Stimulated activated CD8-positive, alpha-beta memory T cell treated with anti-CD3 and anti-CD28 coated beads, Interleukin-15, amount 100 ng/mL, for 4 hours (primary cell): ENCODE measurements at places on chromosomes 3 and 15.

DNA sequence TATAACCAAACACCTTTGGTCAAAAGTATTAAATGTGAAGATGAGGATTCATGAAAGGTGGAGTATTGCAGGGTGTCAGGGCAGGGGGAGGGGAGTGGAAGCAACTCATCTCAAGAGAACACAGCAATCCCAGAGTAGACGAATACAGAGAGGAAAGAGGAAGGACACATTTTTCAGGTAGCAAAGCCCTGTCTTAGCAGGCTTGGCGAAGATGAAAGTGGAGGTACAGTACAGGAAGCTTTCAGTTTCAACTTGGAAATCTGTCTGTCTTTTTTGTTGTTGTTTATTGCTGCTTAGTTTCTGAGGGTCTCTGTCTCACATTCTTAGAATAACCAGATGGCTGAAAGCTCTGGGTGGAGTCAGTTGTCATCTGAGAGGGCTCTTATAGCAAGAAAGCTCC lies 80.8 kb upstream of the GPR149 start:
- no peak for DNase-seq

DNA sequence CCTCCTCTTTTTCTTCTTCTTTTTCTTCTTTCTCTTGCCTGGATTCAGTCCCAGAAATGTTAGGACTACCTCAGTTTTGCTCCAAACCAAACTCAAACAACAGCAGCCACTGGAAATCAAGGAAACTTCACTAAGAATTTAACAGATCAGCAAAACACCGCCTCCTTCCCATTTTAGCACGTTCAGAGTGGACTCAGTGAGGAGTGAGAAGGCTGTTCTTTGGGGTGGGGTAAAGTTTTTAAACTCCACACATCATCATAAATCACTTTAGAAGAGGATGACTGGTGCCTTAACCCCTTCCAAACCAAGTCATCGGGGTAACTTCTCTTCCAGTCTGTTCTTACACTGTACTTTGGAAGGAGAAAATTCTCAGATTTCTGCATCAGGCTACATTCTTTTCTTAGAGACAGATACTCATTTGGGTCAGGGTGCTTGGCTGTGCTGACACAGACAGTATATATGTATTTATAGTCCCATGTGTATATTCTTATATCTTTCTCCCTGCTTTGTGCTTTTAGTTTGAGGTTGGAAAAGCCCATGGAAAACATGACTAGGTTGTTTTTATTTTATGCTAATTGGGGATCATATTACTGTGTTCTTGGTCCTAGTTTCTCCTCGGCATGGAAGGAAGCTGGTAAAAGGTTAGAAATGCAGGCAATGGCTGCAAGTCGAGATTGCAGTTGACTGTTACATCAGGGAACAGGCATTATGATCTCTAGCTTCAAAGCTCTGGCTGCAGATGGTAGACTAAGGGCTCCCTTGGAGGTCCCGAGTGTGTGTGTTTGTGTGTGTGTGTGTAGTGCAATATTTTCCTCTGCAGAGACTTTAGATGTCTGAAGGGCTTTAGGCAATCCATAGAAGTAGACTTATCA lies at the start of gene CCDC80:
Gene CCDC80 (minus strand): TSS at position 214 of the 872 bp plus-strand sequence. CDS start 1,238 bp downstream, outside the sequence.
- DNase-seq, result no peak

- no peak for DNase-seq
Observed at GRCh38 chr15:95091444-95091843, 860.1 kb downstream of the MCTP2 start.

GRCh38 chr15:72397796-72398588 lies at the start of gene TMEM202:
TSS of gene TMEM202 (plus strand) at chr15:72398305. CDS start at chr15:72398327, 22 bp downstream.
- DNase-seq, result no peak

- no peak for DNase-seq
Observed at GRCh38 chr3:25711090-25711489, 46.4 kb upstream of the TOP2B start.

- DNase-seq, result no peak
Observed at GRCh38 chr15:85044251-85044853, 62.7 kb downstream of the PDE8A start.

DNA sequence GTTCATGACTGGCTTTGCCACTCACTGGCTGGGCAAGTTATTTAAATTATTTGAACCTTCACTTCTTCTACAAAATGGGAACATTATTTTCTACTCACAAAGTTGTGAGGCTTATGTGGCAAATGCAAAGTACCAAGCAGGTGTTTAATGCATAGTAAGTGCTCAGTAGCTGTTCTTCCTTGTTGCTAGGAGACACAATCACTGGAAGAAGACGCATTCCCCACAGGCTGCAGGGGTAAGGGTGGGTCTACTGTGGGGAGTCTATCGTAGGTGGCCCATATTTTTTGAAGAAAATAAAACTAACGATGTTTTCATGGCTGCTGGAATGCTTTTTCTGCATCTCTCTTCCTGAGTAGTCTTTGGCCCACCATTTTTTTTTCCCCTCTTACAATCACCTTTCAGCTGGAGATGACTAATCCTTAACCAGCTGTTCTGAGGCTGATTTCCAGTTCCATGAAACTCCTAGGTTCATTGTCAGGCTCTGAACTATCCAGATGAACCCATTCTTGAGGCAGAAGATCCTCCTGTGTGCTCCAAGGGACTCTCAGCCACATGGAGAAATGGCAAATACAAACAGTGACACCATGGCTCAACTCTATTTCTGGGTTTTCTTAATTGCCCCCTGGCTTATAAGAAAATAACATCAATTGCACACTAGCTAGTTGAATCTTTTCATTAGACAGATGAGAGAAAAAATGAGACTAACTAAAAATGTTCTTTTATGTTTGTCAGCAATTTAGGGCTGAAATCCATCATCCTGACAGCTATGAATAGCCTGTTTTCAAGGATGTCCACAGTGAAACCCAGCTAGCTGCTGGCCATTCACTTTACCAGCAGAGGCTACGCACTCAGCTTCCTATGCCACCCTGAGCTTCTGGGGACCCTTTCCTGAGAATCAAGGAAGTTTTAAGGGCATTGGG lies 108.3 kb upstream of the ETV5 start:
- no peak for DNase-seq

GRCh38 chr3:41652931-41653330 lies 309.0 kb downstream of the ULK4 start:
- no peak for DNase-seq

DNA sequence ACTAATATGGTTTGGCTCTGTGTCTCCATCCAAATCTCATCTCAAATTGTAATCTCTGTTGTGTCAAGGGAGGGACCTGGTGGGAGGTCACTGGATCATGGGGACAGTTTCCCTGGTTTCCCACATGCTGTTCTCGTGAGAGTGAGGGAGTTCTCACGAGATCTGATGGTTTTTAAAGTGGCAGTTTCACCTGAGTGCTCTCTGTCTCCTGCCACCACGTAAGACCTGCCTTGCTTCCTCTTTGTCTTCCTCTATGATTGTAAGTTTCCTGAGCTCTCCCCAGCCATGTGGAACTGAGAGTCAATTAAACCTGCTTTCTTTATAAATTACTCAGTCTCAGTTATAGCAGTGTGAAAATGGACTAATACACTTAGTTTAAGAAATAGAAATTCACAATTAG lies 228.9 kb downstream of the CD47 start:
- DNase-seq, result no peak

DNA sequence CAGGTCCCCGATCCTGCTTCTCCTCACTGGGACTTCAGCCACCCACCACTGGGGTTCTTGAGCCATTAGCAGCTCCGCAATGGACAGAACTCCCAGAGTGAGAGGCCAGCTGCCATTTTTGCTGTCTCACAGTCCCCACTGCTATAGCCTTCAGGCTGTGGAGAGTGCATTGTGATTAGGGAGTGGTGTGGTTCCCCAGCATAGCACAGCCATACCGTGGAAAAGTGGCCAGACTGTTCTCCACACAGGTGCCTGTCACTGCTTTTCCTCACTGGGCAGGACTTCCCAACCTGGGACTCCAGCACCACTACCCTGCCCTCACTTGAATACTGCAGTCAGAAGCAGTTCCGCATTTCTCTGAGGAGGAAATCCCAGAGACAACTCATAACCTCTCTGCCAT lies 270.3 kb upstream of the DCBLD2 start:
- no peak for DNase-seq

GRCh38 chr3:37386627-37387230 lies 212.3 kb upstream of the LRRFIP2 start:
- DNase-seq, result no peak

- no peak for DNase-seq
Observed at GRCh38 chr15:78213956-78214355, 20.4 kb downstream of the ACSBG1 start.

DNA sequence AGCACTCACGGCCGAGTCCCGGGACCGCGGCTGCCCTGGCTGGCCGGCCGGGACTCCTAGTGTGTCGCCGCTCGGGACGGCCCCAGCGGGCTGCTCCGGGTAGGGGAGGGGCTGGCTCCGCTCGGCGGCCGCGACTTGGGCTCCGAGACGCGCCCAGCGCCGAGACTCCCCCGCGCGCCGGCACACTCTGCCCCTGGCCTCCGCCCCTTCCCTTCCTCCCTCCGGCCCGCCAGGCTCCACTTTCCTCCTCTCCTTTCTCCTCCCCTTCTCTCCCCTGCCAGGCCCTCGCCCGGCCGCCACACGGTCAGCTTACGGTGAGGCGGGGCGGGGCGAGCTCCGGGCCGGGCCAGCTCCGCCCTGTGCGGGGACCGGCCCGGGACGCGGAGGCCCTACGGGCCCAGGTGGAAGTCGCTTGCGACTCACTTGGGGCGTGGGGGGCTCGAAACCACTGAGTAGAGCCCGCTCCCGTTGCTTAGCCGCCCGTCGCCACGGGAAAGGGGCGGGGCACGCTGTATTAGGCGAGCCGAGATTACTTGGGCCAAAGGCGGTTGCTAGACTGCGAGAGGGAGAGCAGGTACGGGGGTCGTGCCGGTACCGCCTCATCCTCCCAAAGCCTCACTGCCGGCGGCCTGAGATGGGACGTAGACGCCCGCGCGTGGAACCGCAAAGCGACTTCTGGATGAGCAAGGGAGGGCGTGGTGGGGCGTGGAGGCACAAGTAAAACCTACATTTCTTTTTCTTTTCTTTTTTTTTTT lies at the start of gene ITGB5:
Gene ITGB5 (minus strand): TSS at position 189 of the 755 bp plus-strand sequence. CDS start 365 bp downstream, outside the sequence.
- DNase-seq, result no peak

DNA sequence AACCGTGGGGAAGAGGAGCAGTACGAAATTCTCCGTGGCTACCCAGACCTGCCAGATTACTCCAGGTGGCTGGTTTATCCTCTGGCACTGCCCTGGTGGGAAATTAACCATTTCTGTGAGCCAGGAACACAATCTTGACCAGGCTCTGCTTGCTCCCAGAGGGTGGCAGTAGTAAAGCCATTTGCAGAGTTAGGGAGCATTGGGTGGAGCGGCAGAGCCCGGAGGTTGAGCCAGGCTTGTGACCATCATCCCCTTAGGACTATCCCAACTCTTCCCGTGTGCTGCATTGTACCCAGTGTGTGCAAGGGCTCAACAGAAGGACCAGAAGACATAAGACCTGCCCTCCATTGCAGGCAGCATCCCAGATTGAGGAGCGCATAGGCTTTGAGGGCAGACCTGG lies 5.3 kb downstream of the KNG1 start:
- DNase-seq, result no peak

GRCh38 chr15:39710681-39711080 lies 72.0 kb downstream of the FSIP1 start:
- no peak for DNase-seq

DNA sequence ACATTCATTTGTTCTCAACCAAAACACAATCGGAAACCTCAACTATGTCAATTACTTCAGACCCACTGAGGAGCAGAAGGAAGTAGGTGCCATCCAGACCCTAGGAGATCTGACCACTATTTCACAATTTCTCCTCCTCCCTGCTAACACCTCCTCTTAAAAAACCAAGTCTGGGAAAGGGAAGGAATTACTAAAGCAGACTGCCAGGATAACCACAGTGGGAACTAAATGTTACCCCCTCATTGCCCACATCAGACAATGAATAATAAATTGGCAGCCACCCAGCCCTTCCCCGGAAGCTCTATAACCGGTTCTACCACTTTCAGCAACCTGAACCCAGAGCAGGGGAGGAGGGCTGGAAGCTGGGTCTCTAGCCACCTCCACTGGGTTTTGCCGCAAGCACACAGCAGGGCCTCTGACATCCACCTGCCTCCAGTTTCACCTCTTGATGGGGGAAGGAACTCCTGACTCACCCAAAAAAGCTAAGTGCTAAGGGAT lies 17.6 kb downstream of the C15orf62 start:
- peak; percentile 41 for DNase-seq

DNA sequence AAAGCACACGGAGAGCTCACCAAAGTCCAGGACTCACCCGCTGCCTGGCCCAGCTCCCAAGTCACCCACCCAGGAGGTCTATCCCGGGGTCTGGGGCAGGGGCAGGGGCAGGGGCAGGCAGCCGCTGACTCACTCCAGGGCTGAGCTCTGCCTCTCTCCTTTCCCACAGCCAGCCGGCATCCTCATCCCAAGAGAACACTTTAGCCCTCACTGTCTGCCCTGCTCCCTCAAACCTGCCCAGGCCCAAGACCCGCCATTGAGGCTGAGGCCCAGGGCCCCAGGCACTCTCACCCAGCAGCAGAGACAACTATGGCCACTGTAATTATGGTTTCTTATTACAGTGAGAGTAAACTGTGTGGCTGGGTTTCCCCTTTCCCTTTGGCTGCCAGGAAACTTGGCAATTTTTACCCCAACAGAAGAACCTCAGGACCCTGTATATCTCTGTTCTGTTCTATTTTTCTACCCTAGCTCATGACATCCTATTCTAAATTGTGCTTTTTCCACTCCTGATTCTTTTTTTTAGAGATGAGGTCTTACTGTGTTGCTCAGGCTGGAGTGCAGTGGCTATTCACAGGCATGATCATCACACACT lies 53.0 kb downstream of the IQSEC1 start:
- DNase-seq, result no peak

GRCh38 chr3:41346698-41347270 lies 147.5 kb downstream of the CTNNB1 start:
- DNase-seq, result no peak

DNA sequence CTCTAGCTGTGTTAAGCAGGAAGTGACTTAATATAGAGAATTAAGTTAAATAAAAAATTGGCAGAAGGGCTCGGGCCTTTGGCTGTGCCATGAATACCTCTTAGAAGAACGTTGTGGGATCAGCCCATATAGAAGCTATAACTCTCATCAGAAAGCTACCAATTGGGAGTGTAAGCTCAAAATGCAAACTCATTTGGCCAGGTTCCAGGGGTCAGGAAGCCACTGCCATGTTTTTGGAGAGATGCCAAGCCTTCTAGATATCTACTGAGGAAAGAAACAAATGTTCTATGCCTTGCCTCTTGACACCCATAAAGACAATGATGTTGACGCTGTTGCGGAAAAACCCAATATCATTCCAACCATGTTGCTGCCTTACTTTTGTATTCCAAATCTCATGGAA lies 475.2 kb upstream of the TGFBR2 start:
- no peak for DNase-seq

DNA sequence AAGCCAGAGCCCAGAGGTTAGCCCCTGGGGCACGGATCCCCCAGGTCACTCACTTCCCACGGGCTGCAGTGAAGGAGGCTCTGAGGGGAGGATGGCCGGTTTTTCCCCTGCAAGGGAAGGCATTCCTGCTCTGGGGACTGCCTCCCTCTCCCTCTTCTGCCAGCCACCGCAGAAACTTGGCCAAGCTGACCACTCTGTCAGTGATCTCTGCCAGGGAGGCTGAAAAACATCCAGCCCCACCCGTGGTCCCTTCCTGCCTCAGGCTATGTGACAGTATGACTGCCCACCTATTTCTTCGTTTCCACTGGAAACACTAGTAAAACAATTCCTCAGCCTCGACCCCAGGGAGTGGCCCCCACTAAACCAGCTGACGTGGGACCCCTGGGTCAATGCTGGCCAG lies 14.6 kb upstream of the FANCD2 start:
- DNase-seq, result no peak

- DNase-seq, result no peak
Observed at GRCh38 chr3:48985831-48986376, 4.1 kb upstream of the P4HTM start.

- no peak for DNase-seq
Observed at GRCh38 chr3:148203297-148204010, 494.2 kb upstream of the AGTR1 start.
